Renal cortical epithelial cell (primary cell): ENCODE measurements at places on chromosomes 2 and 18. TPM values are rescaled to one million over a fixed set of nuclear protein-coding genes. Genes with fewer than 3 reads are reported as not detected.
A peak's percentile ranks its signal among the peaks of the same experiment; 100 is the strongest.

DNA sequence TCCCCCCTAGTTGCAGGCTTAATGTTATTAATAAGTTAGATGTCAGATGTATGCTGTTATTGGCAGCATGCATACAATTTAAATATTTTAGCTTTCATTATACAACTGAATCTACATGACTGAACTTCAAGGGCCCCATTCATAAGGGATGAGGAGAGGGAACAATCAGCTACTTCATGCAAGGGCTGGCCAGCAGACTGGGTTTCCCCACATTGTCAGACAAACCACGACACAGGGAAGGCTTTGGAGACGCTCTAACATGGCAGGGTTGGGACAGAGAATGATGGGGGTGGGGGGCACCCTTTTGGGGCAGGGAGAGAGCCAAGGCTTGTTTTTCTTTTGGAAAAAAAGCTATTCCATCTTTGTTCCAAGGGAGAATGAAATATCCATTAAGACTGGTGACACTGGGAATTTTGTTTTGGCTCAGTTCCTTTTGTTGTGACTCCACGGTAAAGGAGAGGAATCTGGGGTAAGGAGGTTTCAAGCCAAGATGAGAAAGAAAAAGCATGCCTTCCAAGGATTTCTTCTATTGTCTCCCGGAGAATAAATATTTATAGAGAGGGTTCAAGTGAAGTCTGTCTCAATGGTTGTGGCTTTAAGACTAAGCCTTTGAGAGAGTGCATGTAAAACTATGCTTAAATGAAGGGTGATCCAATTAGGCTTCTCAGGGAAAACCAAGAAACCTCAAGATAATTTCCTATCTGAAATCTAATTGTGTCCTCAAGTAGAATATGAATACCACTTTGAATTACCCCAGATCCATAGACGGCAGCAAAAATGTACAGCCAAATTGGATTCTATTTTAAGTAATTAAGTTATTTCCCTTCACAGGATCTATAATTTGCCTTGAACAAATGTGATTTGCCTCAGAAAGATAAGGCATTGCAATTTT is 5.4 kb downstream of the CXCR4 start:
- DNase-seq, result no peak

GRCh38 chr18:74493689-74494088 is 2.5 kb upstream of the CNDP2 start:
- peak; percentile 79 for DNase-seq

Gene IL36G
- not detected in 2 replicates for total RNA-seq

DNA sequence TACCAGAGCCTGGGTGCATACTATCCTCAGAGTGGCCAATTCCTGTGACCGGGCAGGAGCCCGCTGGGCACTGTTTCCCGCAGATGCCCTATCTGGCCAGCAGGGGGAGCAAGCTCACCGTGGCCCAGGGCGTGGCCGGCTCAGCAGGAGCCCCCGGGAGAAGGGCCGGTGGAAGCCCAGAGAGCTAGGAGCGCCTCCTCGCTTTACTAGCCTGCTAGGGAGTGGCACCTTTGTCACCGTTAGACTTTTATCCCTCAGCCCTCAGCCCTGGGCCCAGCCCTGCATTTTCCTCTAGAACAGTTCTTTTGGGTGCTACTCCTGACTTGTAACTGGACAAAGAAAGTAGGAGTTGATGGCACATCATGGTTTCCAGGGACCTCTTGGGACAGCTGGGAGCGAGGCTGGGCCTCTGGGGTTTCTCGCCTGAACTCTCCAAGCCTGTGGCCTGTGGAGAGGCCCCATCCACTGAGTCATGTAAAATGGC is 24.0 kb downstream of the TMEM177 start:
- DNase-seq, result no peak

- no peak for DNase-seq
Observed at GRCh38 chr2:108548208-108549003, 14.1 kb downstream of the LIMS1 start.

GRCh38 chr2:231185050-231185725 is 13.2 kb upstream of the ARMC9 start:
- DNase-seq, result no peak

Gene RHOB
- total RNA-seq, result 466 and 1,033 TPM in 2 replicates

Gene UGP2
- 171 and 236 TPM in 2 replicates for total RNA-seq

GRCh38 chr2:173658946-173659371 is 304.3 kb downstream of the CDCA7 start:
- no peak for DNase-seq

- no peak for DNase-seq
Observed at GRCh38 chr2:163527381-163527780, 208.4 kb downstream of the FIGN start.

DNA sequence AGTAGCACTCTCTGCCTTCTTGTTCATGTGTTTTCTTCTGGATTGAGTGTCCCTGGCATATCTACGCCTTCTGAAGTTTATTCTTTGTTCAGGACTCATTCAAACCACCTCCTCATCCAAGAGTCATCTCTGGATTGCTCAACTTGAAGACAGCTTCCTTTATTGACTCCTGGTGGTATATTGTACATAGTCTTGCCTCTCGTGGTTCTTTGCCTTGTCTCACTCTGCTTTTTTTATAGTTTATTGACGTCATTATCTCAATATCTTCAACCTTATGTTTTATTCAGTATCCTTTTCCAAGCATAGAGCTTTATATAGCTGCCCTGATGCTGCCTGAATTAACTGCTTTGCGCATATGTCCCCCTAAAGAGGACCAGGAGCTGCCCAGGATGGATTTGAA is 161.7 kb downstream of the INSIG2 start:
- DNase-seq, result peak; percentile 33

Gene KCTD1
- 24.1 and 103 TPM in 2 replicates for total RNA-seq

- DNase-seq, result no peak
Observed at GRCh38 chr2:204971206-204971907, 426.1 kb downstream of the PARD3B start.
